ENCODE measurements at places on chromosomes 5 and 9.

DNA sequence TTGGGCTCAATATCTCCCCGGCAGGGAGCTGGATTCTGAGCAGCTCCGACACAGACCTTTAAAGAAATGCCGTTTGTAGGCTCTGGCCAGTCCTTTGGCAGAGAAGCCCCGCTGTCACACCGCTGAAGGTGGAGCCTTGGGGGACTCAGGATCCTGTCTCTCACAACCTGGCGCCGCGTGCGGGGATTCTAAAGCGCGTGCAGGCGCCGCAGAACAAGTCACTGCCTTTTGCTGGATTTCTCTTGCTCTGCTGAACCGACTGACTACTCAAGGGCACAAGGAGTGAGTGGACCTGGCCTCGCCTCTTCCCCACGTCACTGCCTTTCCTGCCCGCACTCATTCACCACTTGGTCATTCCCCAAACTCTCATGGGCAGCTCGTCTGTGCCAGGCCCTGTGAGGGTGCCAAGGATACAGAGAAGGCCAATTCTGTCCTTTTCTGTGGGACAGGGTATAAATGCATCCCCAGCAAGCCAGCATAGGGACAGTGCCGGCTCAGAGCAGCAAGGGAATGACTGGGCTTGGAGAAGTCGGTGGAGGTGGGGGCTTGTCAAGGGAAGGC, 69.3 kb downstream of the CRB2 start:
- DNase-seq: no peak

DNA sequence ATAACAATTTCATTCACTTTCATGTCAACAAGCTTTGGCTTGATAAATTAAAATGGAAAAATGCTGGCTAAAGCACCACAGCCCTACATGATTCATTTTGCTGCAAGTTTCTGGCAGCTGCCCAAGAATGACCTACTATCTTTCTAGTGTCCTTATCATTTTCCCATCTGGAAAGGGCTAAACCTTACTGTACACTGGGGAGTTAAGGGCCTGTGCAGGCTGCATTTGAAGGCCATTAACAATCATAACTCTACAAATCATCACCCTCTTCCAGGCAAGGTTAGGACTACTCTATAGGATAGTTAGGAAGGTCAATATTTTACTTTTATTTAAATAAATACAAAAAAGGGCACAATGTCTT, 579.7 kb upstream of the ZNF608 start:
- peak; percentile 43 for DNase-seq

DNA sequence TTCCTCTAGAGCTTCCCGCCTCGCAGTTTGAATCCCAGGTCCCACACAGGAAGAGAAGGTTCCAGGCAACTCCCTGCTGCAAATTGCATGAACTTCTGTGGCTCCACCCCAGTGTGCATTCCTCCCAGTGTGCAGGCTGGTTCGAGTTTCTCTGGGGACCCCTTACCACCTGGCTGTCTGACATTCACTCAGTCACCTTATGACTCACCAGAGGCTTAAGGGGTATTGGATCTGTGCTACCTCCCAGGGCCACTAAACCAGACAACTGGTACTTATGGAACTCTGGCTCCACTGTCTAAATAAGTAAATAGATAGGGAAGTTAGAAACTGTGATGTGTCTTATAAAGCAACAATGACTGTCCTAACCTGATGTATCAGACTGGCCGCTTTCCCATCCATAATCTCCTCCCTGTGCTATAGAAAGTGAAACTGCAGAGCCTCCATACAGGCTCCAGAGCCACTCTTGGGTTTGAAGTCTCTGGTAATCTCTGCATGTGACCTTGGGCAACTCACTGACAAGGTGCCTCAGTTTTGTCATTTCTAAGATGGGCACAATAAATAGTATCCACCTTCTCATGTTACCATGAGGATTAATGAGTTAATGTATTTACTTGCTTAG, 720.6 kb downstream of the SEMA5A start:
- DNase-seq: no peak

- no peak for DNase-seq
Measured at GRCh38 chr5:54109626-54110330, 200.6 kb downstream of the ARL15 start.

- DNase-seq: no peak
Measured at GRCh38 chr5:107430071-107430625, 240.6 kb downstream of the EFNA5 start.

DNA sequence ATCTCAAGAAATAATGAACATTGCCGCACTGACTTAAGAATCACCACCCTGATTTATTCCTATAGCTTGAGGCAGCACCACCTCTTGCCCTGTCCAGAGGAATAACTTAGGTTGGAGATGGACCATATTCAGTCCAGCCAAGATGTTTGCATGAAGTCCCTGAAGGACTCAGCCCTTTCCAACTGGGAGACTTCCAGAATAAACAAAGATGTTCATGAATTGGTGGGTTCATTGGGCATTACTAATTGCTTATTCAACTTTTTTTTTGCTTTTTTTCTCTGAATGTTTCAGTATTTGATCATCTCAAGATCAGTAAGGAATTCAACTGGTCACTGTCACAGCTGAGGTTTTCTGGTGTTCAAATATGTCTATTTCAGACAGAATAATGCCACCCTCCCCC, 470.6 kb downstream of the CCDC171 start:
- peak; percentile 37 for DNase-seq

GRCh38 chr9:22893196-22893843, 446.7 kb downstream of the DMRTA1 start:
- DNase-seq: no peak

DNA sequence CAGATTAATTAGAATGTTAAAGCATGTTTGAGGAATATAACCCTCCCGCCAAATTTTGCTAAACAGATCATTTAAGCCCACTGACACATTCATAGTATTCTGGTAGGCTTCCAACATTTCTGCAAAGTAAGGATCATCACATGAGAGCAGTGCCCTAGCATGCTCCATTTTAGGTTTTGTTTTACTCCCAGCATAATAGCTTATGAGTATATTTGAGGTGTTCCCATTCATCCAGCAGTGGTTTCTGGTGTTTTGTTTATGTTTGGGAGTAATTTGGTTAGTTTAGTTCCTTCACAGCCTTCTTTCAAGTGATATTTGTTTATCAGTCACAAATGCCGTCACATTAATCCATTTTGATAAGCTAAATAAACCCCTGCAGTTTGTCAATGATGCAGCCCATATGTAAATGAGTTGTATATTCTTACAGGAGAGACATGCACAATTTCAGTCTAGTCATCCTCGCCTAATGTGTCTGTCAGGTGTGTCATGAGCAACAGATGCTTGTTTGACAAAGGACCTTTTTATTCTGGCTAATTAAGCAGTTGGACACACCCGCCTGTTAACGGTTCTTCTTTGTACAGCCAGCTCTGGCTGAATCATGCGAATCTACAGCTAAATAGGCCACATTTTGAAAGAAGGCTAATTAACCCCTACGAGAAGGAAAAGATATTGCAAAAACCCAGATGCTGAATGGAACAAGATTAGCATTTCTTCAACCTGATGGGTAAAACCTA, 124.4 kb downstream of the RFX3 start:
- peak; percentile 2 for DNase-seq

DNA sequence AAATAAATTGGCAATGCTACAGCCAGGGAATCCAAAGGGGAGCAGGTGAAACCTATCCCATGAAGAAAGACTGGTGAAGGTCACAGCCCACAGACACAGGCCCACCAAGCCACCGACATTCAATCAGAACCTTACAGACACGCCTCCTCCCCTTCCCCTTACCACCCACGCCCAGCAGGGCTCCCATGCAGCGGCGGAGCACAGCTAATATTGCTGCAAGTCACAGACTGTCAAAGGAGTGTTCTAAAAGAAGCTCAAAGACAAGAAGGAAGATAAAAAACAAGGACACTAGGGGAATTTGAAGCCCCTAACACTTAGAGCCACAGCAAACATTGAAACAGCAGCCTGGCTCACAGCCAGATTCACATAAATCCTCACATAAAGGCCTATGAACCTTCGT, 91.2 kb downstream of the MED10 start:
- no peak for DNase-seq
